DMS 273 treated with DMSO at 0.1 percent for 48 hours (cell line): ENCODE measurements at places on chromosomes 7 and 10.

DNA sequence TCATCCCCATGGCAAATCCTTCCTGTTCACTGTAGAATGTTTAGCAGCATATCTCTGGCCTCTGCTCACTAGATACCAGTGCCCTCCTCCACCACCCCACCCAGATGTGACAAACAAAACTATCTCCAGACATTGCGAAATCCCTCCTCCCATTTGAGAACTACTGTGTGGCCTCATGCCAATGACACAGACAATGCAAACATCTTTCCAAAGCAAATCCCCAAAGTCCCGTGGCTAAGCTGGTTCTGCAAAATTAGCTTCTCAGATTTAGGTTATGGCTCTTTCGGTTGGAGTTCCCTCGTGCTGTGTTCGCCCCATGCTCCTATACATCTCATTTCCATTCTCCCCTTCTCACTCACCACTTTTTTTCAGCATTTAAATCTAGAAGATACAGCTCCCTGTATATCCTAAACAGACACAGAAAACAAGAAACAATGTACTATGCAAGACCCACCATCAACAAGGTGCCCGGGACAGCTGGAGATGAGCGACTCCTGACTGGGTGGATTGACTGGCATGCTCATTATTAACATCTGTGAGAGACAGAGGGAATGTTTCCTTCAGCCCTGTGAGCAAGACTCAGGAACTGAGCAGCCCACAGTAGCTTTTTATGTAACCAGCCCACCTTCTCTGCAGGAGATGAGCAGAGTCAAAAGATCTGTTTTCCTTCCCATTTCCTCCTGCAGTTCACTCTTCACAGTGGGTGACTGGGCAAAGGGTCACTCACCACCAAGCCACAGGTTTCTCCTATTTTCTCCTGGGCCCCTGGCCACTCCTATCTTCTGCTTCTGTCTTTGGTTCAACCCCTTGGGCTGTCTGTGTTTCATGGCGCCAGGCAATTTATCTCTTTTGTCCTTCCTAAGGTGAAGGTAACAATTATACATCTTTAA lies 225.7 kb upstream of the AOAH start:
- no peak for DNase-seq

- DNase-seq, result no peak
Observed at GRCh38 chr10:20888620-20889330, 8.3 kb downstream of the NEBL start.

DNA sequence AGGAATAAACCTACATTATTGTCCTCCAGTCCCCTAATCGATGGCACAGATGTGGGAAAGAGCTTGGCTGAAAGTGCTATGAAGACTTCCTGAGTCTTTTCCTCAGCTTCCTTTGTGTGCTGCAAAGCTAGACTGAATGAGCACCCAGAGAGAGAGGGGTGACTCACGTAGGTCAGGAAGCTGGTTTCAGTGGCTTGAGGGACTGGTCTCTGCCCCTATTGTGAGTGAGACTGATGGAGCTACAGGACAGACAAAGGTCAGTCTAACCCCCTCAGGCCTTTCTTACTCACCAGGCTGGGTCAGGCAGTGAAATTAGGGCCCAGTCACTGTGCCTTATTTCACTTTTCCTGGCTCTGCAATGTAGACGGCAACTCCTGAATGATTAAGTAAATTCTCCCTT lies 171.1 kb upstream of the GRB10 start:
- DNase-seq, result no peak

DNA sequence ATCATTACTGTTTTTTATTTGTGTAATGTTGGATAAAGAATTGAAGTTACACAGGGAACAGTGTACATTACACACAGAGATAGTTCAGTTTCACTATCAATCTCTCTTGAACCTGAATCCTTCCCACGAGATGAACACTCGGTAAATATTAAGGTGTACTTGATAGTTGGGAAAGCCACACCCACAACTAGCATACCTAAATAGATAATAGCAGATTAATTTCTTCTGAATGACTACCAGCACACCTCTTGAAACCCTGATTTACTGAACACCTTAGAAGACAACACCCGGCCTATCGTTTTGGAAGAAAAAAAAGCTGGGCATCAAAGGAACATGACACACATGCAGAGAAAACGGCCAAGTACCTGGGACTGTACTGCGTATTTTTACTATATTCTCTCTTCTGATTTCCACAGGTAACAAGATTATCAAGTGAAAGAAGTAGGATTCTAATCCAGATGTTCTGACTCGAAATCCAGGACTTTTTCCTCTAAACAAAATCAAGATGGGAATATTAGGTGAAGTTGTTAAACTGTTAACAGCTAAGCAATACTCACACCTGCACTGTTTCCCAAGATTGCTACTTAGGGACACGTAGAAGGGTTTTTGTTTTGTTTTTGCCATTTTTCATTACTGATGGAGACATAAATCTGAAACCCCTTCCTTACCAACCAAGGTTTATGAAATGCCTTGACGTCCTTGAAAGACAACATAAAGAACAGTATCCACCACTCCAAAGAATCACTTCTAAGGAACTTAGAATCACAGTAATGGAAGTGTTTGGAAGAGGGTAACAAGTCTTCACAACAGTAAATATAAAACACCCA lies 1.0 kb downstream of the CCDC186 start:
- DNase-seq, result no peak
